ENCODE measurements at places on chromosomes 13 and 19.

DNA sequence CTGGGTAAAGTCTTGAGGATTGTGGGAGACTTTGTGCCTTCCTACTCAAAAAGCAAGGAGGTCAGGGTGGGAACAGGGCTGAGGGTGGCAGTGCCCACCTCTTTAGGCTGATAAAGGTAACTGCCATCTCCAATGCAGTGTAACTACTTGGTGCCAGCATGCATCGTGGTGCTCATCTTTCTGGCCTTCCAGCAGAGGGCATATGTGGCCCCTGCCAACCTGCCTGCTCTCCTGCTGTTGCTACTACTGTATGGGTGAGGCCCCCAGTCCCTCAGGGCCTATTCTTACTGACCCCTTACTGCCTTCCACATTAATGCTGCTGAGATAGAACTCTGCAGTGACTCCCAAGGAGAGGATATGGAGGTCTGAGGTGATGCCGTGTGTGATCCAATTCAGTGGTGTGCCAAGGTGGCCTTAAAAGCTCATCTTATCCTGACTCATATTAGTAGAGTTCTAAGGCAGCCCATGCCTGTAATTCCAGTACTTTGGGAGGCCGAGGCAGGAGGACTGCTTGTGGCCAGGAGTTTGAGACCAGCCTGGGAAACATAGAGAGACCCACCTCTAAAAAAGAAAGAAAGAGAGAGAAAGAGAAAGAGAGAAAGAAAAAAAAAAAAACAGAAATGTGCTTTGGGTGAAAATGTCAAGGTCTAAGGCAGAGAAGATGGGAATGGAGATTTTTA lies 9.7 kb upstream of the ARHGAP45 start:
- no peak for DNase-seq

DNA sequence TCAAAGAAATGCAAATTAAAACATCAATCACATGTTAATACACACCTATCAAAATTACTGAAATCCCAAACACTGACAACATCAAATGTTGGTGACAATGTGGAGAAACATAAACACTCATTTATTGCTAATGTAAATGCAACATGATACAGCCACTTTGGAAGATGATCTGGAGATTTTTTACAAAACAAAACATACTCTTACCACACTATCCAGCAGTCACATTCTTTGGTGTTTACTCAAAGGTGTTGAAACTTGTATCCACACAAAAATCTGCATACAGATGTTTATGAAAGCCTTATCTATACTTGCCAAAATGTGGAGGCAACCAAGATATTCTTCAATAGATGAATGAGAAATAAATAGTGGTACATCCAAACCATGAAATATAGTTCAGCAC lies 1219.5 kb upstream of the PCDH20 start:
- no peak for DNase-seq

GRCh38 chr19:36183245-36183628 lies 31.0 kb upstream of the COX7A1 start:
- no peak for DNase-seq

- no peak for DNase-seq
Observed at GRCh38 chr13:67410645-67411044, 180.5 kb upstream of the PCDH9 start.

- DNase-seq: no peak
Observed at GRCh38 chr19:15372891-15373301, 6.7 kb downstream of the AKAP8 start.

DNA sequence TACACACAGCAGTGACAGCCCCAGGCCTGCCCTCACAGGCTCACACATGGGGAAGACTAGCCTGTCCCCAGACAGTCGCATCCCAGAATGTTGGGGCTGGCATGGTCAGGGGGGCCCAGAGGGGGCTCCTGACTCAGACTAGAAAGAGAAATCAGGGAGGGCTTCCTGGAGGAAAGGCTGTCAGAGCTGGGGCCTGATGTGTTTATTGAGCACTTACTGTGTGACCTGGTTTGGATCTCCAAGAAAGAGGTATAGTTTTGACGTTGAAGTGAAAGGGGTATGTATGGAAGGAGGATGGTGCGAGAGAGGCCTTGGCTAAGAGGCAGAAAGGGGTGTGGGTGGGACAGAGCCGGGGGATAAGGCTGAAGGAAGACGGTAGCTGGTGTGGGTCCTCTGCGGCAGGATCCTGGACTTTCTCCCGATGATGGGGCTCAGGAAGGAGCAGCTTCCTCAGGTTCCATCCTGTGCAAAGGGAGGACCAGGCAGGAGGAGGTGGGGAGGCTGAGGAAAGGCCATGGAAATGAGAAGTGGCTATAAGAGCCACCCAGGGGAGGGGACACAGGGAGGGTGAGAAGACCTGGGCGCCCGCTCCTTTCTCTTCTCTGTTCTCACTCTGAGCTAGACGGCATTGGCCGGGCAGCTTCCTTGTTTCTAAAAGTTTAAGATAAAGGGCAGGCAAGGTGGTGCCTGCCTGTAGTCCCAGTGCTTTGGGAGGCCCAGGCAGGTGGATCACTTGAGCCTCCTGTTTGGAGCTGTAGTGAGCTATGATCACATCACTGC lies 16.1 kb upstream of the BCL3 start:
- DNase-seq: no peak

DNA sequence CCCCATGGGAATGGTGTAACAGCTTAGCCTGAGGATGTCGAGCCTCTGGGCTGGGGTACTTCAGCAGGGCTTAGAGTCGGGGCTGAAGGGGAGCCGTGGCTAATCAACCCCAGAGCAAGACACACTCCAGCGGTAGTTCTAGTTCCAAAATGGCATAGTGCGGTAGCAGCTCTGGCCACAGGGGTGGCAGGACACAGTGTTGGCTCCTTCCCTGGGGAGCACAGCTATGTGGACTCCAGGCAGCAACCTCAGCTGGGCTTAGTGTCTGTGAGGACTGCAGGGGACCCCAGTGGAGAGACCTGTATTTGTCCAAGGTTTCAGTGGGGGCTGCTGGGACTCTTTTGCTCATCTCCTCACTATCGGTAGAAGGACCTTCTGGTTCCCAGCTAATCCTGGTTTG lies 70.8 kb upstream of the PCDH20 start:
- no peak for DNase-seq

DNA sequence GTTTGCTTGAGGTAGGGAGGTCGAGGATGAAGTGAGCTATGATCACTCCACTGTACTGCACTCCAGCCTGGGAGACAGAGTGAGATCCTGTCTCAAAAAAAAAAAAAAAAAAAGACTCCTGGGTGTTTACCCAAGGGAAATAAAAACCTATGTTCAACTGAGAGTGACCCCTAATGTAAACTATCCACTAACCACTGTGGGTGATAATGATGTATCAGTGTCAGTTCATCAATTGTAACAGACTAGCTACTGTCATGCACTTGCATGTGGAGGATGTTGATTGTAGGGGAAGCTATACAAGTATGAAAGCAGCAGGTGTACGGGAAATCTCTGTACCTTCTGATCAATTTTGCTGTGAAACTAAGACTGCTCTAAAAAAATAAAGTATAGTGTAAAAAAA lies 2.6 kb upstream of the CIB3 start:
- DNase-seq: no peak

- DNase-seq: no peak
Observed at GRCh38 chr19:1577929-1578618, 9.9 kb upstream of the MEX3D start.

DNA sequence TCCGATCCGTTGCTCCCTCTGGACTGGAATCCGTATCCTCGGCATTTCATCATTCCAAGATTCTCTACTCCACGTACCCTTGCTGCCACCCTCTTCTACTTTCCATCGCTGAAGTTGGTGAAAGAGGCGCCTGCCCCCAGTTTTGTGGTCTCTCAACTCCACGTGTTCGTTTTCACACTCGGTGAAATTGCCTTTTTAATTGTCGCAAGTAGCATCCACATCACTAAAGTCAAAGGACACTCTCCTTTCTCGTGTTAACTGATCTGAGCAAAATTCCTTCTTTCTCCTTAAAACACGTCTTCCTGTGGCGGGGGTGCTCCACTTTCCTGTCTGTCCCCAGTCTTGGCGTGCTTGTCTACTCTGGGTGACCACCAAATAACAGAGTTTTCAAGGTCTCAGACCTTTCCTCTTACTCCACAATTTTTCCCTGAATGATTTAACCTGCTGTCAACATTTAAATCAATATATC lies 1.1 kb upstream of the TMTC4 start:
- no peak for DNase-seq

- DNase-seq: no peak
Observed at GRCh38 chr19:41711376-41712261, 3.2 kb downstream of the CEACAM5 start.

- no peak for DNase-seq
Observed at GRCh38 chr19:55289117-55289796, 5.5 kb downstream of the BRSK1 start.

DNA sequence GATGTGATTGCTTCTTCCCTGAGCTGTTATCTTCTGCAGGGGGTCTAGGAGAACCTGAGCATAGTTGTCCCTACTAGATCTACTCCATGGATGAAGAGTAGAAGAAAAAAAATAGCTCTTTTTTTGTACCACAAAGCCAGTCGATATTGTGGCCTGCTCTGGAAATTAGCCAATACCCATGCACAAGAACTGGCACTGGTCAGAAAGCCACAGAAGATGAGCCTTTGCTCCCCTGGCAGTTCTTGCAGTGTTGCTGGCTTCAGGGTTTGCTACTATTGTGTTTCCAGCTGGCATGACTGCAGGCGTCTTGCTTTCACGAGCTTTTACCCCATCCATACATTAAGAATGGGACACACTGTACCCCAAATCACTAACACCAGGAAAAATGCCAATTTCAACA lies 547.7 kb upstream of the KLF12 start:
- no peak for DNase-seq

- no peak for DNase-seq
Observed at GRCh38 chr19:925087-925525, 729 bp upstream of the ARID3A start.

GRCh38 chr13:24272452-24273161 lies 36.8 kb upstream of the C1QTNF9 start:
- DNase-seq: no peak

DNA sequence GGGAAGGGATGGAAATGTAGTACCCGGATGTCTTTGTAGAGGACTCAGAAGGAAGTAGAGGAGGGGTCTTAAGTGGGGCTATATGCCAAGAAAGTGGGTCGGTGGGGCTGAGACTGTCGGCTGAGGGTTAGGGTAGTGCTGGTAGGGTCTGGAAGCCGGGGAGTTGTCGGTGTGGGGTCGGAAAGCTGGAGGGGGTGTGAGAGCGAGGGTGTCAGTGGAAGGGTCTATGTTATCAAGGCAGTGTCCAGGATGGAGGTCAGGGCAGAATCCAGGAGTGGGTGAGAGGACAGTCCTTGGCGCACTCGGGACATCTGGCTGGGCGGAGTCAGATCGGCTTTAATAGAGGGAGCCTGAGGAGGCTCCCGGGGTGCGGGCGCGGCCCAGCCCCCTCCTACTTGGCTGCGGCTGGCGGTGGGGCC lies 1.7 kb downstream of the HSPB6 start:
- DNase-seq: no peak

DNA sequence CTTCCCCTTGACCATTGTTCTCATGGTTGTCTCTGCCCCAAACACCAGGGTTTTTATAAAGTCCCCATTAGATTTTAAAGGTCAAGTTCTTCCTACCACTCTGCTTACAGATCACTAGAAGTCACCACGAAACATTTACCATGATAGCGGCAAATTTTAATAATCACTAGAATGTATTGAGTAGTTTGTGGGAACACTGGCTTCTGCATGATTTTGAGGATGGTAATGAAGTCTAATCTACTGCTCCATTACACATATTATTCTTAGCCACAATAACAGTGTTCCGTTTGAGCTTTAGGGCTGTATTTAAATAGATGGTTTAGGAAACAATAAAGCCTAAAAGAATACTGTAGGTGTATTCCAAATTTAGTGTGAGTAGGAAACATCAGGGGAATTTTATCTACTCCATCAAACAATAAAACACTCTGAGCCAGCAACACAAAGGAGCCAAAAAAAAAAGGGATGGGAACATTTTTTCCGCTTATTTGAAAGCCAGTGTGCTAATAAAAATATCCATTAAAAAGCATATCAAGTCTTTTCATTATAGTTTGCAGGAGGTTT lies 49.7 kb downstream of the KLF12 start:
- no peak for DNase-seq

- no peak for DNase-seq
Observed at GRCh38 chr13:49649963-49650312, 21.6 kb downstream of the ARL11 start.

- no peak for DNase-seq
Observed at GRCh38 chr13:113219256-113219940, 10.0 kb downstream of the CUL4A start.

- DNase-seq: no peak
Observed at GRCh38 chr13:111946214-111946613, 120.7 kb upstream of the SOX1 start.

DNA sequence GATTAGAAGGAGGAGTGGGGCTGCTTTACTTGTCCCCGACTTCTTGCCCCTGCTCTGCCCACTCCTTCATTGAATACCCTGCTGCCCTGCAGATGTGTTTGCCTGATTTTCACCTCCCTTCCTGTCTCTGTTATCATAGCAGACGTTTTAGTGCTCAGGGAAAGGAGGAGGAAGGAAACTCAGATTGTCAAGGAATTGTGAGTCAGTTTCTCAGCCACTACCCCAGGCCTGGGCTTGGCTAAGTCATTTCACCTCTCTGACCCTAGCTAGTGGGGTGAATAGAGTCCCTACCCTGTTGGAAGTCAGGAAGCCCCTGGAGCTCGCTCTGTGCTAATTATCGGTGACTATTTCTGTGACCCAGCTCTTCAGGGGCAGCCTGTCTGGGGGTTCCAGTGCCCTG lies 3.9 kb downstream of the BCKDHA start:
- no peak for DNase-seq

- no peak for DNase-seq
Observed at GRCh38 chr13:68047889-68048288, 817.8 kb upstream of the PCDH9 start.

GRCh38 chr19:31378404-31378803 lies 29.2 kb upstream of the TSHZ3 start:
- no peak for DNase-seq

DNA sequence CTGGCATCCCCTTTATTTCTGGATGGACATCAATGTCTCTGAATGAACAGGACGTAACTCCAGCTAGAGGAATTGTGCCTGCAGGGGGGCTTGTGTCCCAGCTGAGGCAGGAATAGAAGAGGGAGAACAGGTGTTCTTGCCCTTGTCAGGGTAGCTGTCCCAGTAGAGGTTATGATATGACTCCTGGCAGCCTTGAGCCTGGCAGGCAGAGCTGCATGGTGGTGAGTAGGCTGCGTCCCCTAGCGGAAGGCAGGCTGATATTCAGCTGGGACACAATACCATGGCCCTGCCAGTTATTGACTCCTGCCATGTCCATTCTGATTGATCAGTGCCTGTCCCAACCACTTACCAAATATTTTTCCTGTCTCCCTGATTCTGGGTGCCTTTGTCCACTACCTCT lies 197.2 kb downstream of the RAP2A start:
- no peak for DNase-seq

- no peak for DNase-seq
Observed at GRCh38 chr19:21482863-21483276, 22.5 kb upstream of the ZNF429 start.

DNA sequence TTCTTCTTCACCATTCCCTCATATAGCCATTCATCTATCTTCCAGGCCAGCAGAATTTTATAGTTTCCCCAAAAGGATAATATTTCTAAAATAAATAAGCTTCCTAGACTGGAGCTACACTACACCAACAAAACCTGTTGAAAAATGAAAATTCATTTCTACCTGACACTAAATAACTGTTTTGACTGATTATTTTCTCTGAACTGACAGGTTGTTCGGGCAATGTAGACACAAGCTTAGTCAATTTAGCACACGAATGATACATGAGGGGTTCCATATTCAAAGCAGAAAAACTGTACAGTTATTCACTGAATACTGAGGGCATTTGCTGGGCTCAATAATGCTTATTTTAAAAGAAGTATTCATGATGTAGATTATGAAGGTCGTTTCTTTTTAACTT lies 589.7 kb downstream of the LIG4 start:
- no peak for DNase-seq

Data from cortex of kidney (tissue), 1 donor.